NCI-H1417 treated with DMSO at 0.1 percent for 48 hours (cell line): ENCODE measurements at places on chromosomes 11 and 22.

- DNase-seq: no peak
These were observed 505 bp downstream of the NUDT22 start for GRCh38 chr11:64226507-64227051.

DNA sequence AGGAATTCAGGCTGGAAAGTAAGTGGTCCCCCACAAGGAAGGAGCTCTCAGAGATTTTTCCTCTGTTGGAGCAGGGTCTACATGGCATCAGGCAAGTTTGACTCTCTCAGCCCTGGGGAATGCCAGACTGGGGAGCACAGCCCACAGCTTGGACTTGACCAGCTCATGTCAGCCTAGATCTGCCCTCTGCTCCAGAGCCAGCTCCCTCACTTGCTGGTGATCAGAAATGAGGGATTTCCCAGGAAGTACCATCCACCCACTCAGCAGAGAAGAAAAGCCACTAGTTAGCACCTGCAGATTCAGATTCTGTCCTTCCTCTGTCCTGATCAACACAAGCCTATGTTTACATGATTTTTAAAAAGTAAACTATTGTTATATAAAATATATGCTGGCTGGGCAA, 13.0 kb downstream of the TALDO1 start:
- no peak for DNase-seq

DNA sequence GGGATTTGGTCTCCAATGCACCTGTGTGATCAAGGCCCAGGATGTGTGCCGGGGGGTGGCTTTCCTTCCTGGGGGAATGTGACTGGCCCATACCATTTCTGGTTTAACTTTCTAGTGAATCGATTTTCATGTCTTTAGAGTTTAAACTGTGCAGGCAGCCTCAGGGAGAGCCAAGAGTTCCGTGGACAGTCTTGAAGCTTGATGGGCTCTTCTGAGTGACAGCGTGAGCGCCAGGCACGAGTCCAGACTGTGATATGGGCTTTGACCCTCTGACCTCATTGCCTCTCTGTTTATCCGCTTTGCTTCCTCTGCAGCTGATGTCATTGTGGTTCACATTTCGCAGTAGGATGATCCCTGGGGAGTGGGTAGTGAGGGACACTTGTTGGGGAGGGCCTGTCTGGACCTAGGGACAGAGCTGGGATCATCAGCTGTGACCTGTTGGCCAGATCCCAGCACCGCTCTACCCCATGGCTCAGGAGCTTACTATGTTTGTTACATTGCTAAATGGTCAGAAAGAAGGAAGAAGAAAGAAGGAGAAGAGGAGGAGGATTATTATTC, 80.6 kb upstream of the CLDN5 start:
- DNase-seq: no peak

DNA sequence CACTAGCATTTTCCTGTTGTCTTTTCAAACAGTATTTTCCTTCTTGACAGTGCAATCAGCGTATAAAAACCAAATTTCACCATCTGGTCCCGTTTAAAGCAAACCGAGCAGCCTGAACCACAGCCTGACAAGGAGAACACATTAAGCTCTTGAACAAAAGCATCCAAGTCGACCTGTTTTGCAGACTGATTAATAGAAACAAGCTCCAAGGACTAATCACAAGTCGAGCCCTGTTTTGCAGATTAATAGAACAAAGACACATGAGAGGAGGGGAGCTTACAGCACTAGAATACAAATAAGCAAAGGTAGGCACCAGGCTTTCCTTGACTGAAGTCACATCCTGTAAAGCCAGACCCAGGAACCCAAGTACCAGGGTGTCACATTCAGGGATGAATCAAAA, 104.8 kb downstream of the MPPED2 start:
- no peak for DNase-seq

GRCh38 chr22:24367841-24368240, 59.6 kb upstream of the ADORA2A start:
- DNase-seq: no peak

GRCh38 chr11:29315275-29315674, 701.6 kb downstream of the KCNA4 start:
- no peak for DNase-seq

GRCh38 chr11:6968816-6969215, 42.6 kb downstream of the ZNF215 start:
- DNase-seq: no peak

- DNase-seq: no peak
These were observed 17.5 kb downstream of the MN1 start for GRCh38 chr22:27784120-27784475.

DNA sequence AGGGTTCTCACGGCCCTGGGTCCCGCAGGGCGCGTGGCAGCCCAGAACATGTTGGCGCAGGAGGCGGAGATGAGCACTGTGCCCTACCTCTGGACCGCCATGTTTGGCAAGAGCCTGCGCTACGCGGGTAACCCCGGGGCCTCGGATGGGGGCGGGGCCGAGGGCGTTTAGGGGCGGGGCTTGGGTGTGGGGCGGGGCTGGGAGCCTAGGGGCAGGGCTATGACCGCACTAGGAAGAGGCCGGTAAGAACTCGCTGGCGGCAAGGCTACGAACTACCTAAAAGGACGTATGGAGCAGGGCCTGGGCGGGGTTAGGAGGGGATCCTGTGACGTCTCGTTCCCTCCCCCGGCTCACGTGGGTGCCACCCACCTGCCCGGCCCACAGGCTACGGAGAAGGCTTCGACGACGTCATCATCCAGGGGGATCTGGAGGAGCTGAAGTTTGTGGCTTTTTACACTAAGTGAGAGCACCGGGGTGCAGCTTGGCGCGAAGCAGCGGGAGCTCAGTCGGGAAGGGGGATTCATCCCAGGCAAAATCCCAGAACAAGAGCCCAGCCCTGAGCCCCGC, 2.8 kb upstream of the LZTR1 start:
- DNase-seq: no peak

- no peak for DNase-seq
These were observed 31.6 kb downstream of the KCNA4 start for GRCh38 chr11:29985248-29985647.

GRCh38 chr11:36069576-36070212, 125.8 kb downstream of the LDLRAD3 start:
- DNase-seq: no peak

- no peak for DNase-seq
These were observed 6.6 kb downstream of the TTC38 start for GRCh38 chr22:46274381-46274780.

DNA sequence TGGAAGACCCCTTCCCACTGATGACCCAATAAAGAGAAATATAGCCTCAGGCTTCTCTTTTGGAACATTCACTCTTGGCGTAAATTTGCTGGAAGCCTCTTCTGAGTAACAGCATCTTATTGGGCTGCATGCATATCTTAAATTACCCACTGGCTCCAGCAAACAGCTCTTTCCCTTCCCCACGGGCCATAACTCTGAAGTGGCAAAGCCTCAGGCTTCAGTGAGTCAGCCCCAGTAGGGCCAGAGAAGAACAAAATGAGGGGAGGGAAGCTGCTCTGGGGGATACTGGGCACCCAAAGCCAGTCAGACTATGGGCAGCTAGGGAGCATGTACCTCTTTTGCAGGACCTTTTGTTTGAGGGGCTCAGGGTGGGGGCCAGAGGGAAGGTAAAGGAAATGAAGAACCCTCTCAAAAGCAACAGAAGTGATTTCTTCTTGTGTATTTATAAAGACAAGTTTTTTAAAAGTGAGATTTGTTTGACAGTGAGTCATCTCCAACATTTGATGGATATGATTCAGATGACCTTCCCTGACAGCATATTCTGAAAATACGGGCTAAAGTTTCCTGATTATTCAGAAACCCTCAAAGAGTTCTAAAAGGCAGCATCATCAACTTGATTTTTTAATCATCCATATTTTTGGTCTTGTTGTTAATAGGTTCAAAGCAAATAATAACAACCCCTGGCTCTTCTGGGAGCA, 203.4 kb downstream of the KIF18A start:
- no peak for DNase-seq

GRCh38 chr11:68741463-68741862, 9.9 kb downstream of the TESMIN start:
- DNase-seq: no peak

DNA sequence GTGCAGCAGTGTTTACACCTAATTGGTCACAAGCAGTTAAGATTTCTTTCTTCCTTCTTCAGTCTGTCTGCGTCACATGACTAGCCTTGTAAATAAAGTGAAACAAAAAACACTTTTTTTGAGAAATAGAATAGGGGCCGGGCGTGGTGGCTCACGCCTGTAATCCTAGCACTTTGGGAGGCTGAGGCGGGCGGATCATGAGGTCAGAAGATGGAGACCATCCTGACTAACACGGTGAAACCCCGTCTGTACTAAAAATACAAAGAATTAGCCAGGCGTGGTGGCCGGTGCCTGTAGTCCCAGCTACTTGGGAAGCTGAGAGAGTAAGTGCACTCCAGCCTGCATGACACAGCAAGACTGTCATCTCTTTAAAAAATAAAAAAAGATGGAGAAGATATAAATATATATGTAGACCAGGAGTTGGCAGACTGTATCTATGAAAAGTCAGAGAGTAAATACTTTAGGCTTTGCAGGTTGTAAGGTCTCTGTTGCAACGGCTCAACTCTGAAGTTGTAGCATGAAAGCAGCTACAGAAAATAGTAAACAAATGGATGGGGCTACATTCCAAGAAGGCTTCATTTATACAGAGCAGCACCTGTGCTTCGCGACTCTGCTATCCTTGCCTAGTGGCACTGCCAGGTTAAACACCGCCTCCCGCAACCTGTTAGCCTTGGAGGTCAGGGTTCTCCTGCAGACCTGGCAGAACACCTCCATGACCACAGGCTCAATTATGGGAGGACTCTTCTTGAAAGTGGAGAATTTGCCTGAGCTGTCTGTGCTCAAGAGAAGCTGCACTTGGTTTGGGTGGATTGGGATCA, 55.9 kb downstream of the PPP6R2 start:
- DNase-seq: no peak

GRCh38 chr11:35324981-35325380, 94.4 kb downstream of the SLC1A2 start:
- DNase-seq: no peak

DNA sequence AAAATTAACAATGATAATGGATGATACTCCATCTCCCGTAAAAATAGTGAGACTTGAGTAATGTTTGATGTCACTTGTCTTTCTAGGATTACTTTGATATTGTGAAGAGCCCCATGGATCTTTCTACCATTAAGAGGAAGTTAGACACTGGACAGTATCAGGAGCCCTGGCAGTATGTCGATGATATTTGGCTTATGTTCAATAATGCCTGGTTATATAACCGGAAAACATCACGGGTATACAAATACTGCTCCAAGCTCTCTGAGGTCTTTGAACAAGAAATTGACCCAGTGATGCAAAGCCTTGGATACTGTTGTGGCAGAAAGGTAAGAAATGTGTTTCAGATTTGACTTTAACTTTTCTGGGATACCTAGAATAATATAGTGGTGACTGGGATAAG, 48.0 kb upstream of the L3MBTL2 start:
- DNase-seq: no peak

- DNase-seq: no peak
These were observed 14.6 kb downstream of the MRGPRF start for GRCh38 chr11:68998390-68998911.

DNA sequence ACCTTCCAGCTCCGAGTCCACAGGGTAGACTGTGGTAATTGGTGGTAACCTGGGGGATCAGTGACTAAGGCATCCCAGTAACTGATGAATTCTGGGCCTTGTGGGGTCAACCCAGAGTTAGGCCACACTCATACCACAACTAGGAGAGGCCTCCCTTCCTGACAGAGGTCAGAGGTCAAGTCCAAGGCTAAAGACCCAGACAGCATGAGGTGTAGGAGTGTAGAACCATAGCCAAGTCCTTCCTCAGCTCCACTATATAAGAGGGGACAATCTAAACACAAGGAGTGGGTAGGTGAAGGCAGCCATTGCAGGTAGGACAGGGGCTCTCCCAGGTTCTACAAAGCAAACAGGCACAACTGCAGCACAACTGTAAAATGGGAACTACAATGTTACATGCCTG, 4.6 kb downstream of the AP1B1 start:
- no peak for DNase-seq

DNA sequence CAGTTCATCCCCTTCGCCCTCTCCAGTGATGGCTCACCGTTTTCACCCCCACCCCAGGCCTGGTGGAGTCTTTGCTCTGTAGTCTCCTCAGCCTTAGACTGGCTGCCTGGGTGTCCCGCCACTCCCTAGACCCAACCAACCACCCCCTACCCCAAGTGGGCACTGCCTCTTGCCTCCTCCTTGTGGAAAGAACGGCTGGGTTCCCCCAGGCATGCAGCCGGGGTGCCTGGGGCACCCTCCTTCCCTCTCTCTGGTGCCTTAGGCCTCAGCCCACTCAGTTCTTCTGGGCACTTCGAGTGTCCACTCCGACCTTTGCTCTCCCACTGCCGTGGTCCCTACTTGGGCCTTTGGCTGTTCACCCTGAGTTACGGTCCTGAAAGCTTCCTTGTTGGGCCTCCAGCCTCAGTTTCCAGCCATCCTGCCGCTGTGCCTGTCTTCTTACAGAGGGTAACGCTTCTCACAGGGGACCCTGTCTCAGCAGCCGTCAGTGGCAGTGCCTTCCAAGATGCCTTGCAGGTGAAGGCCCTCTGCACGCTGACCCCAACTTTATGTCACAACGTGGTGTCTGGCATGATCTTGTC, 3.1 kb downstream of the GRIK4 start:
- DNase-seq: no peak

GRCh38 chr22:32967386-32968101, 90.6 kb downstream of the SYN3 start:
- no peak for DNase-seq

DNA sequence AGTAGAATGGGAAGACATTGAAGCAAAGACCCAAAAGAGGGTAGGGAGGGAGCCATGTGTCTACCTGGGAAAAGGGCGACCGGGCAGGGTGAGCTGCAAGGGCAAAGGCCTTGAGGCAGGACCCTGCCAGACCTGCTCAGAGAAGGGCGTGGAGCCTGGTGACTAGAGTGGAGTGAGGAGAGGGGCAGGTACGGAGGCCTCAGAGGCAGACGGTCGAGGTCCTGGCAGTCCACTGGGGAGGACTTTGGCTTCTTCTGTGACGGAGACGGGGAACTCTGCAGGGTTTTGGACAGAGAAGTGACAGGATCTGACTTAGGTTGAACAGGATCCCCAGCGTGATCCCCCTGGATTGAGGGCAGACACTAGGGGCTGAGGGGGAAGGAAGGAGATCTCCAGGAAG, 12.9 kb downstream of the RIBC2 start:
- DNase-seq: no peak

- DNase-seq: no peak
These were observed 320.5 kb downstream of the MIAT start for GRCh38 chr22:26977741-26978376.

DNA sequence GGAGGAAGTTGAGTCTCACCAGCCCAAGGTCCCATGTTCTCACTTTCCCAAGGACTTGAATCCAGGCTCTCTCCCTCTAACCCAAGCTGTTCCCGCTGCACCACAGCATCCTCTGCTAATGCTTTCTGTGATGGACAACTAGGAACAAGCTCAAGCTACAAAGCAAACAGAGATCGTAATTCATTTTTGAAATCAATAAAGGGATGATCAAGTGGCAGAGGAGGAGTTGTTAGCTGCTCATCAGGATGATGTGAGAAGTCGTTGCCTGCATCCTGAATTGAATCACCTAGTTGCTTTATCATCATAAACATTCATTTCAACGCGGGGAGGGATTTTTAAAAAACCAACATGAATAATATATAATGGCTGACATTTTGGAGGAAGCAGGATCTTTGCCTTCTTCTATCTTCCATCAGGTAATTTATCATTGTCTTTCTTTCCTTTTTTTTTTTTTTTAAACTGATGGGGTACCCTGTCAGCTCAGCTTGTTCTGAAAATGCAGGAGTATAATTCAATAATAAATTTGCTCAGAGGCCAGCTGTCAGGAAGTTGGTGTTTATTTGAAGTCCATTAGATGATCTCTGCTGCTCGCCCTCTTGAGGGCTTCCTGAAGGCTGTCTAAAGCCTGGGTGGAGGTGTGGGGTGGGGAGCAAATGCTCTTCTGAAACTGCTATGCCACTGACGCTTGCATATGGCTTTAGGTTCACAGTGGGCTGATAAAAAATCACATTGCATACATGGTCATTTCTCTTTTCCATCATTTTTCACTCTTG, 174.4 kb upstream of the NARS2 start:
- DNase-seq: peak; percentile 48
